ENCODE measurements at places on chromosomes 5 and 9. TPM values are rescaled to one million over a fixed set of nuclear protein-coding genes. Genes with fewer than 3 reads are reported as not detected.

The LOX gene
- 0.81 TPM for polyA plus RNA-seq

The GALT gene
- polyA plus RNA-seq, result 37.4 TPM

The SV2C gene
- polyA plus RNA-seq, result not detected

The TRPM6 gene
- 0.73 TPM for polyA plus RNA-seq
